ENCODE measurements at places on chromosomes 5 and 9. TPM values are rescaled to one million over a fixed set of nuclear protein-coding genes. Genes with fewer than 3 reads are reported as not detected.

TMEM252 gene
- 0.96 TPM for total RNA-seq

SFXN1 gene
- total RNA-seq, result 24.1 TPM

GNAQ gene
- total RNA-seq, result 62.4 TPM

DBH gene
- 0.72 TPM for total RNA-seq

CDO1 gene
- total RNA-seq, result not detected

CD72 gene
- total RNA-seq, result 2.6 TPM

Measured in umbilical cord (tissue), 2 donors.